ENCODE measurements at places on chromosomes 7 and 10. TPM values are rescaled to one million over a fixed set of nuclear protein-coding genes. Genes with fewer than 3 reads are reported as not detected.
A peak's percentile ranks its signal among the peaks of the same experiment; 100 is the strongest.

The PDE1C gene
- 25.5 TPM for total RNA-seq

DNA sequence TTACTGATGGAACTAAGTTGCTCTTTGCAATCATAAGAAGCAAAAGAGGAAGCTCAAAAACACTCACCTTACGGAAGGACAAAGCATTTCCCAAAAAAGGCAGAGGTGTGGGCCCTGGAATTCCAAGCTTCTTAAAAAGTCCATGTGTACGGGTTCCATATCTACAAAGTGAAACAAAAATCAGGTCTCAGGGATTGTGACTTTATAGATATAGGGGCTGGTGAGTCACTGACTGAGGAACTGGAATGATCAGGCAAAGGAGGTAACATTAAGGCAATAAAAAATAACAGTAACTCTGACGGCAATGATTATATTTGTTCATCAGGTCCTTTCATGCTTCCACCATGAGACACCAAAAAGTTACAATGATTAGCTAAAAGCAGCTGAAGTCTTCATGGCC, 4.0 kb downstream of the CYP3A7 start:
- DNase-seq, result no peak
- H3K27ac ChIP-seq, result no peak overlapping the region
- H3K36me3 ChIP-seq, result no peaks in the 10 kb centered on the region
- no peaks in the 10 kb centered on the region for H3K4me1 ChIP-seq

- peak overlapping the region; percentile 88 for H3K4me3 ChIP-seq
- peak overlapping the region; percentile 89 for H3K27ac ChIP-seq
- H3K36me3 ChIP-seq, result no peaks in the 10 kb centered on the region
- H3K27me3 ChIP-seq, result no peaks in the 10 kb centered on the region
- peaks cover 36% of the 10 kb centered on the region for H3K4me1 ChIP-seq
- DNase-seq, result peak; percentile 99
Measured at GRCh38 chr7:140696024-140696679, 356 bp upstream of the NDUFB2 start.

DNA sequence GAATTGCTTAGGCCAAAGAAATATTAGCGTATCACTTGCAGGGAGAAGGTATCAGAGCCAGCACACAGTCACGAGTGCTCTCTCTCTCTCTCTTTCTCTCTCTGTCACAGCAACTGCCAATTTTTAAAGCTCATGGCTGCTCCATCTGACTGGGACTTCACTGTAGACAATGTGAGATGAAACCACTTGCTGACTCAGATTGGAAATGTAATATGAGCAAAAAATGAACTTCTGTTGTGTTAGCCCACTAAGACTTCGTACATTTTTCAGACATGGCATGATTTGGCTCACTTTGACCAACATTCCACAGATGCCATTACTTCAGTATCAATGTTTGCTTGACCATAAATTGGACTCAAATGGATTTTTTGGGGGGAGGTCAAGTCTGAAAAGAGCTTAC, 68.1 kb downstream of the DGKB start:
- no peak overlapping the region for H3K4me3 ChIP-seq
- H3K4me1 ChIP-seq, result peaks cover 8% of the 10 kb centered on the region
- no peaks in the 10 kb centered on the region for H3K36me3 ChIP-seq
- no peak for DNase-seq

DNA sequence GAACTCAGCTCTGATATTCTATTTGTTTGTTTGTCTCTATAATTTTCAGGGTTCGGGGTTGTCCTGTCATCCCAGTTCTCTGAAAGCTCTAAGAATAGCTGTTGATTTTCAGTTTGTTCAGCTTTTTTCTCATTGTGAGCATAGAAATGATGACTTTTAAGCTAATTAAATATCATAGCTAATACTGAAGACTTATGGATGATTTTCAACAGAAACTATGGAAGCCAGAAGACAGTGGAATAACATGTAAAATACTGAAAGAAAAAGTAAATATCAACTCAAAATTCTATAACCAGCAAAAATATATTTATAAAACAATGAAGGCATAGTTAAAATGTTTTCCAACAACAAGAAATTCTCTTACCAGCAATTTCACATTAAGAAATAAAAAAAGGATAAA, 96.4 kb upstream of the ETV1 start:
- no peaks in the 10 kb centered on the region for H3K4me1 ChIP-seq
- H3K27ac ChIP-seq, result no peak overlapping the region
- no peak overlapping the region for H3K4me3 ChIP-seq
- H3K27me3 ChIP-seq, result no peaks in the 10 kb centered on the region
- no peaks in the 10 kb centered on the region for H3K36me3 ChIP-seq

DNA sequence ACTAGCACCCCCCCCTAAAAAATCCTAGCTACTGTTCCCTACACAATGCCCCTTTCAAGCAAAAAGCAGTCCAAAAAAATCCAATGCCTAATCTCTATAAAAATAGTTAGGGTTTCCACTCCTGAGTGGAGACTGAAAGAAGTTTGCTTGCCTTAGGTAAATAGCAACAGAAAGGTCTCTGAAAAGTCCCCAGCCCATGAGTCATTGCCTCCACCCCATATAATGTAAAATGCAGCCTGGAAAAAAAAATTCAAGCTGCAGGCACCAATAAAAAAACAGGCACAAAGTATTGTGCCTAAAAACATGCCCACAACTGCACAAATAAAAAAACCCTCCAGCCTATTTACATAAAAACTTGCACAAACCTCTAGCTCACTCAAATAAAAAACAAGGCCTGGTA, 47.5 kb downstream of the ZNF680 start:
- H3K27me3 ChIP-seq, result no peaks in the 10 kb centered on the region
- H3K4me1 ChIP-seq, result peaks cover 17% of the 10 kb centered on the region
- no peak for DNase-seq
- no peak overlapping the region for H3K4me3 ChIP-seq

GRCh38 chr10:48807791-48808470, 123.3 kb downstream of the WDFY4 start:
- H3K27ac ChIP-seq, result no peak overlapping the region
- H3K27me3 ChIP-seq, result no peaks in the 10 kb centered on the region
- DNase-seq, result peak; percentile 29
- no peak overlapping the region for H3K4me3 ChIP-seq

GRCh38 chr10:17831341-17831740, 22.2 kb downstream of the MRC1 start:
- no peaks in the 10 kb centered on the region for H3K27me3 ChIP-seq
- DNase-seq, result no peak
- peaks cover 15% of the 10 kb centered on the region for H3K4me1 ChIP-seq
- no peaks in the 10 kb centered on the region for H3K36me3 ChIP-seq
- no peak overlapping the region for H3K4me3 ChIP-seq
